NCI-H446 treated with DMSO at 0.1 percent for 48 hours (cell line): ENCODE measurements at places on chromosomes 7 and 10.

DNA sequence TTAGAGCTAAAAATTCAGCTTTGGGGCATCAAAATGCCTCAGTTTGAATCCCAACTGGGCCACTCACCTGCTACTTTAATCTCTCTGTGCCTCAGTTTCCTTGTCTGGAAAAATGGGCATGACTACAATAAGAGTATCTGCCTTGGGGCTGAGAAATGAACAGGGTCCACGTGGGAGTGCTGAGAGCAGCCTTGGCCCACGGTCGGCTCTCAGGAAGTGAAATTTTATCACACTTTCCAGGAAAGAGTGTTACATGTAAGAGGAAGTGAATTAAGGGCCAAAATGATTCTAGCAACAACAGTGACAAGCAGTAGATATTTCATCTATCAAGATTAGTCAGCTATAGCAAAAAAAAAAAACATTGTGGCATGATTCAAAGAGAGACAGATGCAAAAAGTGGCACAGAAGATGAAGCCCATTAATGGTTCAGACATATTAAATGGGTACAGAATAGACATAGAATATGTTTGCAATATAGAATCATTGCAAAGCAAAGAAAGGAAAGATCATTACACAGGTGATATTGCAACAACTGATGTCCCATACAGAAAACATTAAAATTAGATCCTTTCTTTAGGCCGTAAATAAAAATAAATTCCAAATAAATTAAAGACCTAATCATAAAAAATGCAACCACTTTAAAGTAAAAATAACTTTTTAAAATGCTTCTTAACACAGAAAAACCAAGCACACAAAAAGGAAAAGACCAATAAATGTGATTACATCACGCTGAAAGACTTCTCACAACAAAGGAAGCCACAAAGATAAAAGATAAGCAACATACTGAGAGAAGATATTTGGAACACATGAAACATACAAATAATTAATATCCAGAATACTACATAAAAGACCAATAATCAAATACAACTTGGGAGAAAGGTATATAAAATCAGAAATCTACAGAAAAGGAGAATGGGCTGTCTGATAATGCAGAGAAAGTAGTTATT, 4.3 kb downstream of the TMEM273 start:
- no peak for DNase-seq

GRCh38 chr10:86773498-86773897, 17.1 kb downstream of the BMPR1A start:
- no peak for DNase-seq

DNA sequence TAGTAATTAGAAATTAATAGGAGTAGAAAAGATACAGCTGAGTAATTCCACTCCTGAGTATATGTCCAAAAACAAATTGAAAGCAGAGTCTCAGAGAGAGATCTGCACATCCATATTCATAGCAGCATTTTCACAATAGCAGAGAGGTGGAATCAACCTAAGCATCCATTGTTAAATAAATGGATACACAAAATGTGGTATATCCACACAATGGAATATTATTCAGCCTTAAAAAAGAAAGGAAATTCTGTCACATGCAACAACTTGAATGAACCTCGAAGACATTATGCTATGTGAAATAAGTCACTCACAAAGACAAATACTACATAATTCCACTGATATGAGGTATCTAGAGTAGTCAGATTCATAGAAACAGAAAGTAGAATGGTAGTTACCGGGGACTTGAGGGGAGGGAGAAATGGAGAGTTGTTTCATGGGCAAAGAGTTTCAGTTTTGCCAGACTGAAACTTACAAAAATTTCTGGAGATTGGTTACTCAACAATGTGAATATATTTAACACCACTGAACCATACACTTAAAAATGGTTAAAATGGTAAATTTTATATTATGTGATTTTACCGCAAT, 18.4 kb downstream of the VTI1A start:
- no peak for DNase-seq

GRCh38 chr10:88064608-88065382, 201.4 kb downstream of the PTEN start:
- DNase-seq: peak; percentile 24

DNA sequence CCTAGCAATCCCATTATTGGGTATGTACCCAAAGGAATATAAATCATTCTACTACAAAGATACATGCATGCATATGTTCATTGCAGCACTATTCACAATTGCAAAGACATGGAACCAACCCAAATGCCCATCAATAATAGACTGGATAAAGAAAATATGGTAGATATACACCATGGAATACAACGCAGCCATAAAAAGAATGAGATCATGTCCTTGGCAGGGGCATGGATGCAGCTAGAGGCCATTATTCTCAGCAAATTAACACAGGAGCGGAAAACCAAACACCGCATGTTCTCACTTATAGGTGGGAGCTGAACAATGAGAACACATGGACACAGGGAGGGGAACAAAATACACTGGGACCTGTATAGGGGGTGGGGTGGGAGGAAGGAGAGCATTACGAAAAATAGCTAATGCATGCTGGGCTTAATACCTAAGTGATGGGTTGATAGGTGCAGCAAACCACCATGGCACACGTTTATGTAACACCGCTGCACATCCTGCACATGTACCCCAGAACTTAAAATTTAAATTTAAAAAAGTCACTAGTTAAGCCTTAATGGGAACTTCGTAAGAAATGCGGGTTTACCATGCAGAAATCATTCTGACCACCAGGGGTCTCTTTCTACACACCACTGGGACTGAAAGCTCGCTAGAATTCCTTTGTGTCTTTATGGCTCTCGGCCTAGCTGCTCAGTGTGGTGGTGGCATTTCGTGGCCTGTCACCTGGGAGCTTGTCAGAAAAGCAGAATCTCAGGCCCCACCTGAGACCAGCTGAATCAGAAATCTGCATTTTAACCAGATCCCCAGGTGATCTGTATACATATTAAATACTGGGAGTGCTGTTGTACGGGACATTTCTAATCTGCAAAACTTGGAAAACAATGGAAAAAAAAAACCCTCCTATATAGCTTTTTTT, 9.5 kb downstream of the ANKRD1 start:
- peak; percentile 6 for DNase-seq

DNA sequence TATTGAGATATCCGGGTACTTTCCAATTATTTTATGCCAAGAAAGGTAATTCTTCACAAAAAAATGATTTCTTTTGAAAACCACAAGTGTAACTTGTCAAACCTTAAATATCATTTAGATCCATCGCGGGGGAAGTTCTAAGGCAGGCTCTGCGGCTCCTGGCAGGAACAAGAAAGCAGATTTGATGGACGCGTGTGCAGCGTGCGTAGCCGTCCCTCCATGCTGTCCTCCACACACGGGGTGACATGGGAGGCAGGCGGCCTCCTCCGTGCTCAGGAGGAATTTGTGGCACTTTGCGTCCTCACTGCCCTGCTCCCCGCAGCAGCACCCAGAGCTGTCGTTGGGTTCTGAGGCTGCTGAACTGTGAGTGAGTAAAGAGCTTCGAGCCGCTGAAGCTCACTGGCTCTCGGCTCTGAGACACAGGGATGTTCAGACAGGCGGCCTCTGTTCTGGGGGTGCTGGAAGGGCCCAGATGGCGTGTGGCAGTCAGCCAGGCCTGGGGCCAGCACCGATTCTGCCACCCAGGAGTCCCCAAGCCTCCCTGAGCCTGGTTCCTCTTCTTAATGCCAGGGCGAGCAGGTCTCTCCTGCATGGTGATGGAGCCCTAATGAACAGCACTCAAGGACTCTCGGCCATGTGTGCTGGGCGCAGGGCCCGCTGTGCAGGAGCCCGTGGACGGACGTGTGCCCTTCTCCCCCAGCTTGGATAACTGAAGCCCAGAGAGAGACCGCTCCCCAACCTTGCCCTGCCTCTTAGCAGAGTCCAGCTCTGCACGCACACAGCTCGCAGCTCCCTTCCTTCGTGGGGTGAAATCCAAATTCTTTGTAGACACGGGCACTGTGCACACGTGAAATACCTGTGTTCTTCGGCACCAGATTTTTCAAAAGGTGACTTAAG, 185.4 kb upstream of the SHH start:
- DNase-seq: no peak

- DNase-seq: no peak
Observed at GRCh38 chr7:107321611-107322010, 148.2 kb upstream of the GPR22 start.
